ENCODE measurements at places on chromosomes 5 and 9.

GRCh38 chr5:80172067-80172695 lies 83.7 kb downstream of the SERINC5 start:
- DNase-seq = no peak

- DNase-seq = no peak
These were observed 105.6 kb downstream of the NR6A1 start for GRCh38 chr9:124665391-124666058.

DNA sequence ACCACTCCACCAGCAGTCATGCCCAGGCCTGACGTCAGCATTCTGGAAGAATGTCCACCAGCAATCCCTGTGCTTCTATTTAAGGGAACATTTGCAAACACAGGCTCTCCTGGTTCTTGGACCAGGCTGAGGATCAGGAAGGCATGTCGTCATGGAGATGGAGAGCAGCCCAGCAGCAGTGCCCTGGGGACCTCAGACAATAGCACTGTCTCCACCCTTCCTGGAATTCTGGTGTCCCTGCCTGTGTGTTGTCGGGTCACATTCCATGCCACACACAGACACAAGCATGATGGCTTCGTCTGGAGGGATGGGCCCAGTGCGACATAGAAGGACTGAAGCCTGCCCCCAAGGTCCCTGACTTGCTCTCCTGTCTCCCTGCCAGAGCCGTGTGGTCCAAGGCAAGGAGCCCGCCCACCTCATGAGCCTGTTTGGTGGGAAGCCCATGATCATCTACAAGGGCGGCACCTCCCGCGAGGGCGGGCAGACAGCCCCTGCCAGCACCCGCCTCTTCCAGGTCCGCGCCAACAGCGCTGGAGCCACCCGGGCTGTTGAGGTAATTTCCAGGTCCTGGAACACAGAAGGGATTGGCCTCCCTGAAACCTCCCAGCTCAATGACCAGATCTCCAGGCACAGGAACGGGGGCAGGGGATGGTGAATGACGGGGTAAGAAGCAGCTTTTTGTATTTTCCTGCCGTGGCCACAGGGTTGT lies 43.8 kb downstream of the STOM start:
- DNase-seq = no peak

DNA sequence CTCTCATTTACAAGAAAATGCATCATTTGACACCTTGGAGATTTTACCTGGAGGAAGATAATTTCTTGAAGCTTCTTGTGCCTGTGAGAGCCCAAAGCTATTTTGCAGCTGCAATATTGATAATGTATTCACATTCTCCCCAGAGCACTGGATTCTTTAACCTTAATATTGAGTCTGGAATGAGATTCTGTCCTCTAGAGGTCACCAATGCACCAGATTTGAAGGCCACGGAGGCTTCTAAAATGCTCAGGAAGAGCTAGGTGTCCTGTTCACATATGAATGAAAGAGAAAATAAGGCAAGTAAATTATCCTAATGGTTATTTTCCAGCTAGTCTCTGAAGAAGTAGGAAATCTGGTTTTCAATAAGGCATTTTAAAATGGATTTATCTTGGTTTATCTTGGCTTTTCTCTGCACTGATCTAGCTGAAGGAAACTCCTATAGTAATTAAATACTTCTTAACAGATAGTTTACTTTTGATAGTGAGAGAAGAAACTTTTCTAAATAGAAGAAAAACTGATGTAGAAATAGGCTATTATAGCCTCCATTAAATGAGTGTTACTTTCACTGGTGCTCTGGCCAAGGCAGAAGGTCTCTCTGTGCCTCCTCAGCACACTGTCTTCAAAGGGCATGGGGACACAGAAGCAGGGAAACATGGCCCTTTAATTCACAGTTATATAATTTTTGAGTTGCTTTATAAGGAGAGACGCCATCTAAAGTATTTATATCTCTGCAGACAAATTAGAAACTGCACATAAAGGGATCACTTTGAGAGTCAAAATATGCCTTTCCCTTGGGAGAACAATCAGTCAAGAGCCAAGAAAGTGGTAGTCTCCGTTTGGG lies 297.0 kb upstream of the ACTBL2 start:
- peak; percentile 40 for DNase-seq

GRCh38 chr5:38099205-38100168 lies 158.9 kb upstream of the EGFLAM start:
- no peak for DNase-seq

GRCh38 chr9:111099199-111100008 lies 61.1 kb upstream of the LPAR1 start:
- no peak for DNase-seq

DNA sequence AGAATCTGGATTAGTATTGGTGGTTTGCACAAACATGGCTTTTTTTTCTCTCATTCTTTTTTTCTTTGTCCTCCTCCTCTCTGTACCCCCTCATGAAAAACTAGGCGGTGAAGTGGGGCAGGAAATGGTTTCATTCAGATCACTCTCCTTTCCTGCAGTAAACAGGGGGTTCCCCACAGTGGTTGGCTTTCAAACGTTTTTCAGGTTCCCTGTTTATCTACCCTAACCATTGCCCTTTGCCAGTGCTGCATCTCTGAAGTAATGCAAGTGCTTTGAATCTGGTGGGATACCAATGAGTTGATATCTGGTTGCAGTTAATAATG lies 29.8 kb downstream of the NR4A3 start:
- DNase-seq = no peak

- no peak for DNase-seq
These were observed 55.4 kb upstream of the TBC1D2 start for GRCh38 chr9:98310752-98311392.

GRCh38 chr9:93960221-93960970 lies 5.2 kb upstream of the BARX1 start:
- no peak for DNase-seq

All from NCI-H526 (cell line).